ENCODE measurements at places on chromosomes 1 and 21.
A peak's percentile ranks its signal among the peaks of the same experiment; 100 is the strongest.

DNA sequence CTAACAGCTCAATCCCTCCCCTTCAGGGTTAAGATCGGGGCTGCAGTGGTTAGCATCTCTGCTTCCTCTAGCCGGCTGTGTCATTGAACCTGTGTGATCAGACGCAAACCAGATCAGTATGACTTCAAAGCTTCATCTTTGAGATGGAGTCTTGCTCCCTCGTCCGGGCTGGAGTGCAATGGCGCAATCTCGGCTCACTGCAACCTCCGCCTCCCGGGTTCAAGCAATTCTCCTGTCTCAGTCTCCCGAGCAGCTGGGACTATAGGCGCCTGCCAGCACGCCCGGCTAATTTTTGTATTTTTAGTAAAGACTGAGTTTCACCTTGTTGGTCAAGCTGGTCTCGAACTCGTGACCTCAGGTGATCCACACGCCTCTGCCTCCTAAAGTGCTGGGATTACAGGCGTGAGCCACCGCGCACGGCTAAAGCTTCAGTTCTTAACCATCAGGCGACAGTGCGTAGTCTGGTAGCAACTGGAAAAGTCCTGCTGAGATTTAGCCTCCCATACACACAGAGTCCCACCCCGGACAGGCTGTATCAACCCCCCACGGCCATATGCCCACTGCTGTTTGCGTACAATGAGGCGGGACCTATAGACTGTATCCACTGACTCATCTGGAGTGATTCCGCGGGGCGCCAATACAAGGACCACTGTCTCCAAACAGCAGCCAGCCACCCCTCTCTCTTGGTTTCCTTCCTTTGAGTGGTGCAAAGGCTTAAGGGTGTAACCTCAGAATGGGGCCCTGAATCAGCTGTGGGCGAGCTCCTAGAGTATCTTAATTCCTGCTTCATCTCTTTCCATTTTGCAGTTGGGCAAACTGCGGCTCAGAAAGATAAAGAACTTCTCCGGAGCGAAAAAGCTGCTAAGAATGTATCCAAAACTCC lies 23.3 kb downstream of the CELA3A start:
- H3K36me3 ChIP-seq = peaks cover 3% of the 10 kb centered on the region
- peaks cover 17% of the 10 kb centered on the region for H3K4me1 ChIP-seq
- H3K4me3 ChIP-seq = peak overlapping the region; percentile 91
- H3K27me3 ChIP-seq = no peaks in the 10 kb centered on the region

- DNase-seq = no peak
- H3K4me1 ChIP-seq = no peaks in the 10 kb centered on the region
- peaks cover 32% of the 10 kb centered on the region for H3K36me3 ChIP-seq
- no peaks in the 10 kb centered on the region for H3K27me3 ChIP-seq
- no peak overlapping the region for H3K27ac ChIP-seq
Measured at GRCh38 chr1:202434059-202434458, 85.6 kb downstream of the PPP1R12B start.

DNA sequence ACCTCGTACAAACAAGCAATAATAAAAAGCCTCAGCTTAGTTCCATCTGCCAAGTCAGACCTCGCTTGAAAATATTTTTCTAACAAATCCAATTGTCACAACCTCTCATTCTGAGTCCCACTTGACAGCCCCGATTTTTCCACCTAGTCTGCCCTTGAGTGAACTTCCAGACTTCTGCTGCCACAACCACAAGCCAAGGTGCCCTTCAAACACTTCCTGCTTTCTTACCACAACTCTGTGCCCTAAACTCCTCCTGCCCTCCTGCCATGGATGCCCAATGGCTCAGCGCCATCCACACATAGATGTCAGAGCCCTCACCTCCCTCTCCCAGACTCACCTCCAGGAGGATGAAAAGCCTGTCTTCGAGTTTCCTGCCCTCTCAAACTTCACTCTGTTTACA lies 3.9 kb downstream of the TMPRSS2 start:
- no peak overlapping the region for H3K4me3 ChIP-seq
- DNase-seq = no peak
- no peaks in the 10 kb centered on the region for H3K4me1 ChIP-seq
- no peaks in the 10 kb centered on the region for H3K27me3 ChIP-seq
- no peak overlapping the region for H3K27ac ChIP-seq

- H3K4me1 ChIP-seq = peaks cover 8% of the 10 kb centered on the region
- peaks cover 14% of the 10 kb centered on the region for H3K27me3 ChIP-seq
- H3K27ac ChIP-seq = no peak overlapping the region
Measured at GRCh38 chr1:21618059-21618458, 51.1 kb downstream of the RAP1GAP start.

- H3K27me3 ChIP-seq = no peaks in the 10 kb centered on the region
- H3K27ac ChIP-seq = no peak overlapping the region
- DNase-seq = no peak
- H3K36me3 ChIP-seq = peaks cover 15% of the 10 kb centered on the region
Measured at GRCh38 chr1:52444463-52444862, 40.1 kb downstream of the PRPF38A start.

GRCh38 chr1:9721606-9722377 lies 70.3 kb downstream of the PIK3CD start:
- H3K4me1 ChIP-seq = peaks cover 29% of the 10 kb centered on the region
- H3K27me3 ChIP-seq = no peaks in the 10 kb centered on the region
- DNase-seq = peak; percentile 85
- H3K27ac ChIP-seq = peak overlapping the region; percentile 65
- no peak overlapping the region for H3K4me3 ChIP-seq
- H3K36me3 ChIP-seq = peaks cover 3% of the 10 kb centered on the region

GRCh38 chr1:246381452-246381851 lies 125.6 kb downstream of the SMYD3 start:
- no peaks in the 10 kb centered on the region for H3K4me1 ChIP-seq
- H3K36me3 ChIP-seq = no peaks in the 10 kb centered on the region

GRCh38 chr21:46196733-46197132 lies 12.5 kb upstream of the SPATC1L start:
- H3K27ac ChIP-seq = no peak overlapping the region
- no peaks in the 10 kb centered on the region for H3K27me3 ChIP-seq

DNA sequence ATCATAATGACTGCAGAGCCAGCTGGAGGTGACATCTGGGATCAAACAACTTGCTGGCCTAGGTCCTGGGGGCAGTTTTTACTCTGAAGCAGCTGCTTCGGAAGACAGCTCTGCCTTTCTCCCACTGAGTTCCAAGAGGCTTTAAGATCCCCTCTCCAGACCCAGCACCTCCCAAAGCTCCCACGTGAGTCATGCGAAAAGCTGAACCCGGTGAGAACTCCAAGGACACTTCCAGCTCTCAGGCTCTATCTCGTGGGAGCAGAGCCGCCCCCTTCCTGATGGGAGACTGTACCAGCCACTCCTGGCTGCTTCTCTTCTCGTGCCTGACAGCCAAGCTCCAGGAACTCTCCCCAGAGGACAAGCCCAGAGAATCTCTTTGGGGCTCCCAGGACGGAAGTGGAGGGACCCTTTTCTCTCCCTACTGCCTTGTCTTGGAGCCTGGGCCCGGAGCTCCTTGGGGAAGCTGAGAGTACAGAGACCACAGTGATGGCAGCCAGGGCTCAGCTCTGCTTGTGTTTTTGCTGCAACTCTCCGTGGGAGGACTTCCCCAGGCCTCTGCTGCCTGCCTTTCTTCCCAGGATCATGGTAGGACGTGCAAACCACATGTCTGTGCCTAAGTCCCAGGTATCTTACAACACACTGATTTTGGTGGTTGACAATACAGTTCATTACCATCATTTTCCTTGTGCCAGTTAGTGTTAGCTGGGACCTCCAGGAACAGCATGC lies 40.6 kb downstream of the STUM start:
- H3K4me3 ChIP-seq = no peak overlapping the region
- no peaks in the 10 kb centered on the region for H3K27me3 ChIP-seq
- no peak for DNase-seq
- no peaks in the 10 kb centered on the region for H3K4me1 ChIP-seq
- no peaks in the 10 kb centered on the region for H3K36me3 ChIP-seq
- H3K27ac ChIP-seq = no peak overlapping the region

DNA sequence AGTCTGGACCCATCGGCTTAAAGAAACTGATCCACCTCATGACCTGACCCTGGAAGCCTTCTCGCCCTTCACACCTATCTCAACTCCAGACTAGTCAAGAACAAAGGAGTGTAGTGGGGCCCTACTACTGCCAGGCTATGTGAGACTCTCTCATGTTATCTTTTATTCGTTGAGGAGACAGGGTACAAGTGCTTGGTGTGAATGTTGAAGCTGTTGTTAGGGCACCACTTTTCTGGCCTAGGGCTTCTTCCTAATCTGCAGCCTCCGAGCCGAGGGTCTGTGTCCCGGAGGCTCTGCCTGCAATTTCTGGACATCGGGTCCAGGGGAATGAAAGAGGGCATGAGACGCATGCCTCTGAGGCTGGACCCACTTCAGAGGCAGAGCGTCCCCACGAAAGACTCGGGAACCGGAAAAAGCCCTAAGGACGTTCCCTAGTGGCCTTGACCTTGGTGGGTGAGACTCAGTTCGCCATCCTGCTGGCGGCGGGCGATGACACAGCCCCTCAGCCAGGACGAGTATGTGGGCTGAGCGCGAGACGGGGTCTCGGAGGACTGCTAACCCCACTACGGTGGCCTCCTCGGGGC lies 671 bp downstream of the DNAJC11 start:
- no peaks in the 10 kb centered on the region for H3K36me3 ChIP-seq
- peaks cover 8% of the 10 kb centered on the region for H3K4me1 ChIP-seq
- H3K27me3 ChIP-seq = no peaks in the 10 kb centered on the region
- peak overlapping the region; percentile 79 for H3K4me3 ChIP-seq
- peak overlapping the region; percentile 91 for H3K27ac ChIP-seq

DNA sequence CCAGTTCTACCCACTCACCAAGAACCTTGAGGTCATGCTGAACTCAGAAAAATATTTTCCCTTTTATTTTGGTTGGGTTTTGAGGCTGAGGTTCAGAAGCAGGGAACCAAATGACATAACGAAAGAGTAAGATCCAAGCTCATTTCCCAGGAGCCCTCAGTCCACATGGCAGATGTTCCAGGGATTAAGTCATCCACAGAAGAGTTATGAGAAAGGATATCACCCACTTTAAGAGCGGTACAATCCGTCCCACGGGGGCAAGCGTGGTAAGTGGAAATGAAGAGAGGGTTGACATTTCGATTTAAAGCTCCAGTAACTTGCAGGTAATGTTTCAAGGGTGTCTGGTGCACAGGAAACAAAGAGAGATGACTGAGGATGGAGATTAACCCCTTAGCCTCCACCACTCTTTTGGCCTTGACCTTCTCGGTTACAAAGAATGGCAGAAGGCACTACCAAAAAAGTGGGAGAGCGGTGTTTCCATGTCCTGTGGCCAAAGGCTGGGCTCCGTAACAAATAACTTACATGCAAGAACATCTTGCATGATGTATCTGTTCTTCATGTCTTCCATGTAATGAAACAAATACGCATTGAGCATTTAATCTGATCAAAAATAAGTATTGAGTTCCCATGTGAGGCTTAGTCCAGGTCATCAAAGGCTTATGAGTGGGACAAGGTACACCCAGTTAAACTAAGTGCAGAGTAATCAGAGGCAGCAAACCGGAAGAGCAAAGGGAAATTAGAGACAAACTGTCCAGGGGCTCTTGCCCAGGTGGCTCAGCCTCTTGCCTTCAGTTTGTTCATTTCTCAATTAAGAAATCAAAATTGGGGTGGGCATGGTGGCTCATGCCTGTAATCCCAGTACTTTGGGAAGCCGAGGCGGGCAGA lies 241.4 kb downstream of the TOMM20 start:
- no peaks in the 10 kb centered on the region for H3K4me1 ChIP-seq
- no peak overlapping the region for H3K4me3 ChIP-seq
- no peak for DNase-seq
- no peaks in the 10 kb centered on the region for H3K27me3 ChIP-seq
- H3K36me3 ChIP-seq = no peaks in the 10 kb centered on the region

GRCh38 chr1:234313171-234313570 lies 60.1 kb upstream of the COA6 start:
- H3K4me3 ChIP-seq = no peak overlapping the region
- H3K27ac ChIP-seq = no peak overlapping the region
- H3K4me1 ChIP-seq = peaks cover 22% of the 10 kb centered on the region
- H3K27me3 ChIP-seq = no peaks in the 10 kb centered on the region
- H3K36me3 ChIP-seq = no peaks in the 10 kb centered on the region
- DNase-seq = no peak

GRCh38 chr21:25002676-25003075 lies 604.6 kb downstream of the MRPL39 start:
- H3K4me3 ChIP-seq = no peak overlapping the region
- no peaks in the 10 kb centered on the region for H3K4me1 ChIP-seq
- H3K36me3 ChIP-seq = no peaks in the 10 kb centered on the region
- no peaks in the 10 kb centered on the region for H3K27me3 ChIP-seq
- DNase-seq = no peak

GRCh38 chr1:117389284-117389683 lies 22.0 kb downstream of the MAN1A2 start:
- H3K4me3 ChIP-seq = no peak overlapping the region
- no peak for DNase-seq
- no peak overlapping the region for H3K27ac ChIP-seq

GRCh38 chr1:27572679-27573426 lies 31.1 kb downstream of the AHDC1 start:
- H3K27ac ChIP-seq = no peak overlapping the region
- no peaks in the 10 kb centered on the region for H3K36me3 ChIP-seq
- no peak for DNase-seq
- peaks cover 45% of the 10 kb centered on the region for H3K4me1 ChIP-seq
- H3K27me3 ChIP-seq = no peaks in the 10 kb centered on the region
- H3K4me3 ChIP-seq = no peak overlapping the region

GRCh38 chr1:176566004-176566975 lies 103.3 kb downstream of the PAPPA2 start:
- H3K27me3 ChIP-seq = no peaks in the 10 kb centered on the region
- H3K27ac ChIP-seq = no peak overlapping the region
- H3K36me3 ChIP-seq = no peaks in the 10 kb centered on the region
- H3K4me1 ChIP-seq = no peaks in the 10 kb centered on the region

DNA sequence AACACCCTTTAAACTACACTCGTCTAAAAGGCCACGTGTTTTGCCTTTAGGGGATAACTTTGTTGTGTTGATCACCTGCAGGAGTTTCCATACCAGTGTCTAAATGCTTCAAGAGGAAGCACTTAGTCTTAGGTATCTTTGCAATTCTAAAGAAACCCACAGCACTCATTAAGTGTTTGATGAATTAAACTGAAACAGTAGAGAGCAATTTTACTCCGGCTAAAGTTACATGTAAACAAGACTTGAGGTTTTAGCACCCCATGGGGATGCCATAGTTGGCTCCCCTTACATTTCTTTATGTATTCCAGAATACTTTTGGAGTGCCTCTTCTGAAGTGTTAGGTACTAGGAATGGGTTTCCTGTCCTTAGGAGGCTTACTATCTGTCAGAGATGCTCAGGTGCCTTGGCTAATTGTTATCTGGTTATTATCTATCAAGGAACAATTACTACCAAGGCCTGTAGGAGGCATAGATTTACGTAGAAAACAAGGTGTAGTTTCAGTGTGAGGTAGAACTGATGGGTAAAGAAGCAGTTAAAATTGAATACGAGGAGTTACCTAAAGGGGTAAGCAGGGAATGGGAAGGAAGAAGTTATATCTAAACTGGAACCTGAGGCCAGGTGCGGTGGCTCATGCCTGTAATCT lies 176.8 kb upstream of the SAMSN1 start:
- H3K27ac ChIP-seq = no peak overlapping the region
- no peaks in the 10 kb centered on the region for H3K27me3 ChIP-seq
- H3K4me3 ChIP-seq = no peak overlapping the region
- DNase-seq = no peak
- H3K36me3 ChIP-seq = no peaks in the 10 kb centered on the region
- no peaks in the 10 kb centered on the region for H3K4me1 ChIP-seq

- H3K27ac ChIP-seq = peak within 1 kb of the TSS; percentile 85
- no peaks in the 10 kb centered on the region for H3K27me3 ChIP-seq
- H3K36me3 ChIP-seq = peaks cover 20% of the 10 kb centered on the region
- H3K4me1 ChIP-seq = peaks cover 59% of the 10 kb centered on the region
- DNase-seq = peak; percentile 82
Measured at GRCh38 chr1:48776393-48777218, at the start of gene BEND5. BEND5 (minus strand) TSS chr1:48776891; CDS start chr1:48776831, 60 bp downstream.

All from B cell (primary cell).